Stimulated activated memory B cell treated with anti-CD40 and anti-IgM and Interleukin-4, amounts not matched to agents 10 μg/mL and 1 μg/mL and 100 μg/mL, for 72 hours (primary cell): ENCODE measurements at places on chromosomes 13 and 19.

DNA sequence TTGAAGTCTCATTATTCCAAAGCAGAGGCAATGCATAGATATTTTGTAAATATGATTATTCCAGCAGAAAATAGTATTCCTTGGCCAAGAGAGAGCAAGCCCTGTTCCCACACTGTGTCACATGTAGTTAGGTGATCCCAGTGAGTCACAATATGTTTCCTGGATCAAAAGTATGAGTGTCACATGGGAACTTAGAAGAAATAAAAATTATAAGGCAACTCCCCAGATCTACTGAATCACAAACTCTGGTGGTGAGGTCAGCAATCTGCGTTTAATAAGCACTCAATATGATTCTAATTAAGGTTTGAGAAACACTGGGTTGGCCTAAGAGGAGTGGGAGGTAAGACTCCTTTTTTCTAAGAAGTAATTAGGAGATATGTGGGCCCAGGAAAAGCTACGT lies 1504.5 kb upstream of the PCDH20 start:
- no peaks in the 10 kb centered on the region for H3K36me3 ChIP-seq
- no peak overlapping the region for H3K4me3 ChIP-seq
- no peak for ATAC-seq
- no peaks in the 10 kb centered on the region for H3K4me1 ChIP-seq
- H3K27ac ChIP-seq, result no peak overlapping the region

GRCh38 chr13:63954683-63955082 lies 2539.0 kb upstream of the PCDH20 start:
- no peak overlapping the region for H3K4me3 ChIP-seq
- no peaks in the 10 kb centered on the region for H3K4me1 ChIP-seq
- no peak overlapping the region for H3K27ac ChIP-seq
- no peak for ATAC-seq

DNA sequence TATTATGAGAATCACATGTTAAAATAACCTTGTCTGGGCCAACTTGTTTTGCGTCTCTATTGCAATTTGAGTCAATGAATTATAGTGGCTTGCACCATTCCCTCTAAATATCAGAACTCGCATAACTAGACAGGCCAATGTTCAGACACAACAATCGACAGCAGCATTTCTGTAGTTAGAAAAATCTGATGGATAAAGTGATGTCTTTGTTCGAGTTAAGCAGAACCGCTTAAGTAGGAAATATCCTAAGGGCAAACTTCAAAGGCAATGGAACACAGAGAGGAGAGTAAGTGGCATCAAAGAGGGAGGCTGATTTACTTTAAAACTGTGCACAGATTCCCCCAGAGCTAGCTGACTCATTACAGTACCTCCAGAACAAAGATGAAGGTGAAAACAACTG lies 333.9 kb downstream of the NALCN start:
- no peaks in the 10 kb centered on the region for H3K4me1 ChIP-seq
- no peak for ATAC-seq

DNA sequence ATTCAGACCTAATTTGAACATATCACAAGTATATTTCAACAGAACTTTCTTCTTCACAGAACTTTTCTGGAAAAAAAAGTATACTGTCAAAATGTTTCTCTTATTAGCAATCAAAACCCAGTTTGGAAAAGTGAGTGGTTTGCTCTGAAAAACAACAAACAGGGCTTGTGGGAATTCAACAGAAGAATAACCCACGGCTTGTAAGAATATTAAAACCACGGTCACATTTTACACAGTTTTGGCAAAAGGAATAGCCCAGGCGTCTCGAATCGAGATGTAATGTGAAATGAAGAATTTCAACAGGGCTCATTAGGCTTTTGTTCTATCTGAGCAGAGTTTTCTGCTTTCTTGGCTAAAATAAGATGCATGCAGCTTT lies 70.7 kb downstream of the COL4A2 start:
- no peak overlapping the region for H3K27ac ChIP-seq
- peaks cover 46% of the 10 kb centered on the region for H3K27me3 ChIP-seq
- no peak overlapping the region for H3K4me3 ChIP-seq
- H3K4me1 ChIP-seq, result no peaks in the 10 kb centered on the region

GRCh38 chr13:112184851-112185371 lies 118.0 kb downstream of the SOX1 start:
- no peaks in the 10 kb centered on the region for H3K27me3 ChIP-seq
- no peak overlapping the region for H3K27ac ChIP-seq
- H3K4me3 ChIP-seq, result no peak overlapping the region
- no peaks in the 10 kb centered on the region for H3K36me3 ChIP-seq
- no peaks in the 10 kb centered on the region for H3K4me1 ChIP-seq
- ATAC-seq, result no peak

DNA sequence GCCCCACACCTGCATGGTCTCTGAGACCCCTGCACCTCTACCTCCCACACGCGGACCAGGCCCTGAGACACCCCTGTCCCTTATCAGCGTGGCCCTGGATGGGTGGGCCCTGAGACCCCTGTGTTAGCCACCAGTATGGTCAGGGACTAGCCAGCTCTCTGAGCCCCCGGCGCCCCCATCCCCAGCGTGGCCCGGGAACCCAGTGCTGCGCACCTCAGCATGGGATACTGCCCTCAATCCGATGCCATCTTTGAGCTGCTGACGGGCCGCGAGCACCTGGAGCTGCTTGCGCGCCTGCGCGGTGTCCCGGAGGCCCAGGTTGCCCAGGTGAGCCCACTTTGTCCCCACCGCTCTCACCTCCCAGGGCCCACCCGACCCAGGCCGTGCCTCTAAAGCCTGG lies 5.0 kb upstream of the ARHGAP45 start:
- peaks cover 36% of the 10 kb centered on the region for H3K36me3 ChIP-seq
- no peak overlapping the region for H3K27ac ChIP-seq
- ATAC-seq, result no peak
- peaks cover 56% of the 10 kb centered on the region for H3K4me1 ChIP-seq

DNA sequence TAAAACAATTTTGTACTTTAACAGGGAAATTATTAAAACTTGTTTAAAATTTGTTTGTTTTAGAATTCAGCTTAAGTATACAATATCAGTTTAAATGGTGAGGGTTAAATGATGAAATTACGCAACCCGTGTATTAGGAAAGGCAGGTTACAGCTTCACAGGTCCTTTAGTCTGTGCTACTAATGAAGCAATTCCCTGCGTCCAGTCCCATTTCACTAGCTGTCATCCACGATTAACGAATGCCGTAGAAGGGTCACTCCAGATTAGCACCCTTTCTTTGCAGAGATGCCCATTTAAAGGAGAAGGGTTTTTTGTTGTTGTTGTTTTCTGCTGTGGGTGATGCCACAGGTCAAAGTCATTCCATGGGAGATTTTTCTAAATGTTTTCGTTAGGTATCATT lies 457.6 kb upstream of the SLC10A2 start:
- H3K4me1 ChIP-seq, result no peaks in the 10 kb centered on the region
- no peaks in the 10 kb centered on the region for H3K36me3 ChIP-seq
- no peak overlapping the region for H3K4me3 ChIP-seq
- ATAC-seq, result no peak
- no peaks in the 10 kb centered on the region for H3K27me3 ChIP-seq

DNA sequence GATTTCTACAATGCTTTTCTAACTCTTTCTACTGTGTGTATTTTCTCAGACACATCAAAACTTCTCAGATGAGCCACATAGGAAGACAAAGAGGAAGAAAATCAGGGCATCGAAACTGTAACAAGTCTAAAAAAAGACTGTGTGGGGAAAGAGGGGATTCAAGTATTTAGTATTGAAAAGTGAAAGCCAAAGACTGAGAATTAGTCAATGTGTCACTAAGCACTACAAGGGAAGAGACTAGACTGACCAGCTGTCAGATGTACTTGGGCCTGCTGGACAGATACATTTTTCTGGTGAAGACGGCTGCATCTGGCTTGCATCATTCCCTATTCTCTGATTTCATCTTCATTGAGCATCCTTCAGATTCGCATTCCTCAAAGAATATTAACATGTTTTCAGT lies 25.4 kb downstream of the COMMD6 start:
- H3K36me3 ChIP-seq, result no peaks in the 10 kb centered on the region
- H3K27me3 ChIP-seq, result no peaks in the 10 kb centered on the region
